Esophagus muscularis mucosa (tissue), 4 donors: ENCODE measurements at places on chromosomes 1 and 21.

- DNase-seq: no peak
Observed at GRCh38 chr1:54850069-54850730, 36.8 kb downstream of the DHCR24 start.

DNA sequence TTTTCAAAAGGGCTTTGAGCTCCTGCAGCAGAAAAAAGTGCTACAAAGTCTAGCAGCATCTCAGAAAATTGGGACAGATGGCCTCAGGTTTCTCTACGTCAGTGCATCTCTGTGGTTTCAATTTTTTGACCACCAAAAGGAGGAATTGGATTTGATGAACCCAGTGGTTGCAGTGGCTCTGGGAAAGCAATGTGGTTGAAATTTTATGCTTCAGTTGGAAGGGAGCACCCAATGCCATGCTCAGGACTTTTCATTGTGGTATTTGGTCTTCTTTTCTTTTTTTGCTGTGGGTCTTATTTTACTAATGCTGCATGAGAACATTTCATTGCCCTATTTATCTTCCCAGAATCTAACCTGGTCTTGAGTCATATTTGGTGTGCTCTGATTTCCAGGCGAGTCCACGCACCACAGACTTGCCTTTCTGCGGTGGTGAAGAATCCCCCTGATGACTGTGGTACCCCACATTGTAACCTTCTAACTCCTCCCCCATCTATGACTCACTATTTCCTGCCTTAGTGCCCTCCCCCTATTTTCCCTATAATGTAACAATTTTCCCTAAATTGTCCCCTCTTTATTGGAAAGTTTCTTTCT is 56.7 kb downstream of the S1PR1 start:
- DNase-seq: no peak

DNA sequence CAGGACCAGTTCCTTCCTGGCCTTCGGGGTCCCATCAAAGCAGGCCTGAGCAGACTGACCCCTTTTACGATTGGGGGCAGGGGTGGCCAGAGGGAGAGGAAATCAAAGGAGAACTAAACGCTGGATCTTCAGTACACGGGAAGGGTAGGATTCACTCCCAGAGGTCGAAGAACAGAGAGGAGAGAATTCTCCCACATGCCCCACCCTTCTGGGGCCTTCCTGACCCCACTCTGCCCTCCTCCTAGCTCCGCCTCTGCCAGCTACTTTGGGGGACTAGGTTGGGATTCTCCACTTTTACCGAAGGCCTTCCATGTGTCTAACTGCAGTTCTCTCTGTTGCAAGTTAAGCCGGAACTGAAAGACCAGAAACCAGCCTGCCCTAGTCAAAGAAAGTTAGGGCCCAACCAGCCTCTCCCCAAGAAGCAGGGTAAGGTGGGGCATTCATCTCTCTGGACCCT is 654 bp upstream of the ARHGEF2 start:
- DNase-seq: no peak

DNA sequence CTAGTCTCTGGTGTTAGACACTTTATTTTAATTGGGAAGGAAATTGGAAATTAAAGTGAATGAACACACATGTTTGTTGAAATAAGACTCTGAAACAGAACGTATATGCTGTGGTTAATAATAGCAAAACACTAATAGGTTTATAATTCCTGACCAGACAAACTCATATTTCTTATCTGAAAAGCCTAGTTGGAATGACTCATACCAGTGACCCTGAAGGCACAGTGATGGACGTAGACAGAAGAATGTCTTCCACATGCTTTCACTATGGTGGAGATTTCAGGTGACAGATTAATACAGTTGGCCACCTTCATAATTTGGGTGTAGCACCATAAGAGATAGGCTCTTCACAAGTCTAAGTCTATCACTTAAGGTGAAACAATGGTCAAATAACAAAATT is 83.0 kb upstream of the COL11A1 start:
- DNase-seq: no peak

GRCh38 chr1:177487481-177487880 is 316.7 kb downstream of the BRINP2 start:
- no peak for DNase-seq

- DNase-seq: no peak
Observed at GRCh38 chr1:175462301-175463017, 269.9 kb upstream of the KIAA0040 start.

- no peak for DNase-seq
Observed at GRCh38 chr1:172246521-172247390, 173.7 kb upstream of the C1orf105 start.
